ENCODE measurements at places on chromosomes 5 and 9.
A peak's percentile ranks its signal among the peaks of the same experiment; 100 is the strongest.

GRCh38 chr9:121598167-121598964 is 53.1 kb upstream of the DAB2IP start:
- peak; percentile 76 for DNase-seq

DNA sequence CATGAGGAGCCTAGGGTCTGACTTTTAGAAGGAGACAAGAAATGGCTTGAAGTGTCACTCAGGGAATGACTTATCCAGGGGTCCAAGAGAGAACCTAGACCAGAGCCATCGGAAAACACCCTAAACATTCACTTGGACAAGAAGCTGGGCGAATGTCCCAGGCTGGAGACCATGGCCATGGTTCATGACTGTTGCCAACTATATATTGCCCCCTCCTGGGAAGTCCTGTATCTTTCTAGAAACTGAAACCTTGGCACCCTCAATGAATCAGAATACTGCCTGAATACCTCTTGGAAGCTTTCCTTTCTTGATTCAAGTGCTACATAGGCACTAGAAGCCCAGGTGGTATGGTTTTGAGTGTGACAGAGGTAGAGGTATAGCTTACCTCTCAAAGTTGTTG is 29.9 kb downstream of the TRMO start:
- DNase-seq: no peak

- no peak for DNase-seq
Measured at GRCh38 chr9:112341730-112342129, 8.3 kb upstream of the PTBP3 start.

DNA sequence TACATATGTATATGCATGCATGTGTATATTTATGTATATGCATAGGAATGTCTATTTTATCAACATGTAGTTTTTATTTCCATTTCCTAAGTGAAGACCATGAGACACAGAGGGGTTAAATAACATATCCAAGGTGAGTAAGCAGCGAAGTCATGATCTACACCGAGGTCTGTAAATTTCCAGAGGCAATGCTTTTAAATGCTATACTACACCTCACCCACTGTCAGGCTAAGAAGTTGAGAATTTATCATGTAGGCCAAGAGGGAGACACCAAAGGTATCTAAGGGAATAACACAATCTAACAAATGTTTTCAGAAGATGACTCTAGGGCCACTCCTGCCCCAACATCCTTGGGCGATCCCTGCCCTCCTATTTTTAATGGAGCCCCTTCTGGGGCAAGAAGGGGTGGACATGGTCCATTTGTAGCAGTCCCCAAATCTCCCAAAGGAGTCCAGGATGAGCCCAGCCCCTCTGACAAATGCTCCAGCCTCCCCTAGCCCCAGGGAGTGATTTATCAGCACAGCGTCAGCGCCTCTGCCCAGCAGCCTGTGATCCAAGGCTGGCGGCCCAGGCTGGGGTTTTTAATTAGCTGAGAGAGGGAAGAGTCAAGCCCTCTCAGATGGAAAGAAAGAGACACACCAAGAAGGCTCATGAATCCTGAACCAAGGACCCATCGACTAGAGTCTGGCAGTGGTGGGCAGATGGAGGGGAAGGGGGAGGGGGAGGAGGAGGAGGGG is 339.9 kb downstream of the ASTN2 start:
- no peak for DNase-seq

- DNase-seq: peak; percentile 39
Measured at GRCh38 chr9:128636024-128636390, 20.6 kb downstream of the DYNC2I2 start.

DNA sequence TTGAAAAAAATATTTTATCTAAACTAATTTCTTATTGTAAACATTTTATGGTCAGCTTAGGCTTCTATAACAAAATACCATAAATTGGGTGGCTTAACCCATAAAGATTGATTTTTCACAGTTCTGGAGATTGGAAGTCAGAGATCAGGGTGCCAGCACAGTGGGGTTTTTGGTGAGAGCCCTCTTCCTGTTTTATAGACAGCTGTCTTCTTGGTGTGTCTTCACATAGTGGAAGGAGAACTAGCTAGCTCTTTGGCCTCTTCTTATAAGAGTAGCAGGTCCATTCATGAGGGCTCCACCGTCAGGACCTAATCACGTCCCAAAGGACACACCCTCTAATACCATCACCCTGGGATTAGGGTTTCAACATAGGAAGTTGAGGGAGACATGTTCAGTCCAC is 26.6 kb downstream of the OTULINL start:
- DNase-seq: no peak

GRCh38 chr9:26706223-26706622 is 186.4 kb downstream of the CAAP1 start:
- no peak for DNase-seq

DNA sequence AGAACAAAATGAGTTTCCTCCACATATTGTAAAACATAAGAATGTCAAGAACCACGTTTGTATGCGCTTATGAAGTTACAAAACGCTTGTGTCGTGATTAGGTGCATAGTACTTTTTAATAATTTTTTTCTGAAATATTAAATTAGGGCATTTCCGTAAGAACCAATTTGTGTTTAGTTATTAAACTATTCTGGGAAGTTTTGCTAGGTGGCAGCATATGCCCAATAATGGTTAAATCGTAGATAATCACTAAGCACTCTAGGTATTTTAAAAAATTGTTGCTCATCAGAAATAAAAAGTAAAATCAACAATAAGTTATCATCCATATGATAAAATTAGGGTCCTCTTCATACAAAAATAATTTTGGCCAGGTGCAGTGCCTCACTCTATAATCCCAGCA is 5.4 kb downstream of the SRFBP1 start:
- DNase-seq: no peak

GRCh38 chr5:128258372-128258771 is 174.8 kb downstream of the SLC12A2 start:
- no peak for DNase-seq

GRCh38 chr9:38700695-38701094 is 19.2 kb downstream of the FAM240B start:
- DNase-seq: no peak

GRCh38 chr5:157778121-157778805 is 34.8 kb downstream of the LSM11 start:
- DNase-seq: no peak

All from endothelial cell (in vitro differentiated cells).